ENCODE measurements at places on chromosomes 6 and 20.

DNA sequence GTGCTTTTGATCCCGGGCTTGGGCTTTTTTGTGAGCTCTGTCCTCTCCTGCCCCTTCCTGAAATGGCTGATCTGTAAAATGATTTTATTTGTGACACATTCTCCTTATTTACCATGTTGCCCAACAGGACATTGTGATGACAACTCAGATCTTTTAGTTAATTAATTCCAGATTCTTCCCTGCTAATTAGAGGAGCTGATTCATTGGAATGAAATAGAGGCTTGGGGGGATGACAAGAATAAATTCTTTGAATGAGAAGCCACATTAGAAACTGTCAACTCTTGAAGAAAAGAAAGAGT lies 26.1 kb upstream of the GABRR1 start:
- DNase-seq = no peak

DNA sequence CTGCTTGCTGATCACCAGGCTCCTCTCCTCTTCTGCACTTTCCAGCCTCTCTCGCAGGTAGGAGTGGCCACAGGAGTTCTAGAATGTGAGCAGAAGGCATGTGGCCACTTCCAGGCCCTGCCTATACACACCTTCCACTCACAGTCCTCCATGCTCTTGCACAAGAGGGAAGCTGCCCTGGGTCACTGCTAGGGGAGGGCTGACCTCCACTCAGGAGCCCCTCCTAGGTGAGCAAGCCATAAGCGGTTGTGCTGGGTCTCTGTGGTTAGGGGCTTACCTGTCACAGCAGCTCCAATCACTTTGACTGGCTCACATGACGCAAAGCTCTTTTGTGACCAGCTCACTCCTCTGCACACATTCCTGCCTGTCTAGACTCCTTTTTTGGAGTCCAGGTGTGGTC lies 68.2 kb downstream of the TMEM242 start:
- no peak for DNase-seq

DNA sequence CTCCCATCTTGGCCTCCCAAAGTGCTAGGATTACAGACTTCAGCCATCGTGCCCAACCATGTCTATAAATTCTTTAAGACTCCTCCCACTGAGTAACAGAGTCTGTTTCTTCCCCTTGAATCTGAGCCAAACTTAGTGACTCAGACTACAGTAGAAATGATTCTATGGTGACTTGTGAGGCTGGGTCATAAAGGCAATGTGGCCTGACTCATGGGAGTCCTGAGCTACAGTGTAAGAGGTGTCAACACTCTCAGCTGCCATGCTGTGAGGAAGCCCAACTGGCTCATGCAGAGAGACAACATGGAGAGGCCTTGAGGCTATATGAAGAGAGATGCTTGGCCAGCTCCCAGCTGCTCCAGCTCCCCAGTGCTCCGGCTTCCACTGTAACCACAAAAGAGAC lies 5.2 kb upstream of the NRSN2 start:
- no peak for DNase-seq

GRCh38 chr6:165988302-165988756 lies 179.3 kb downstream of the TBXT start:
- no peak for DNase-seq

- no peak for DNase-seq
Observed at GRCh38 chr20:63162206-63162795, 53.6 kb downstream of the YTHDF1 start.

GRCh38 chr6:138393871-138394783 lies 9.9 kb upstream of the HEBP2 start:
- DNase-seq = no peak

DNA sequence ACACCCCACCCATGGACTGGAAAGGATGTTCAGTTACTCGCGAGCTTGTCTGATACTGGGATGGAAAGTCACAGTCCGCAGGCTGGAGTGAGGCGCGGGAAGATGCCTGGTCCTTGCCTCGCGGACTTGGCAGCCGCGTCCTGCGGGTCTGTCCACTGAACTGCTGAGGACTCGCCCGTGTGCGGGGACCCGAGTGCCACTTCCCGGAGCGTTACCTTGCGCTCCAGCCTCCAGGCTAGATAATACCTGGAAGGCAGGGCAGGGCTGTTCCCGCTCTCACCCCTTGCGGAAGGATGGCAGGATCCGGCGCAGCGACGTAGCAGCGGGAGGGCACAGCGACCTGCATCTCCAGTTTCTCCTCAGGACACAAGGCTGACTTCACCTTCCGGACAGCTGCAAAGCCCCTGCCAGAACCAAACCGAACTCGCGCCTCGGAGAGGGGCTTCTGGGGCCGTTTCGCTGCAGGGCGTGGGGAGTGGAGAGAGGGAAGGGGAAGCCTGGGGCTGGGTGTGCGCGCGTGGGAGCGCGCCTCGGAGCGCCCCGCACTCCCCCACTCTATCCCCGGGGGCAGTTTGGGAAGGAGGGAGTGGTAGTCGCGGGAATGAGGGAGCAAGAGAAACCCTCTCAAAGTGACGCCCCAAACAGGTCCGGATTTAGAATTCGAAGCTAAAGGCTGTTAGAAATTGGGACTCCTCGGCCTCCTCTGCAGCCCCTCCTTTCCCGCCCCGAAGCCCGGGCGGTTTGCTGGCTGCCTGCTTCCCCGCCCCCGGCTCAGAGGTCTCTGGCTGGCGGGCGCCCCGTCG lies at the start of gene KCNQ5:
Gene KCNQ5, plus strand, starts transcription at position 774 of the 803 bp plus-strand sequence.
- no peak for DNase-seq

- no peak for DNase-seq
Observed at GRCh38 chr20:19937651-19938420, 79.3 kb upstream of the NAA20 start.

DNA sequence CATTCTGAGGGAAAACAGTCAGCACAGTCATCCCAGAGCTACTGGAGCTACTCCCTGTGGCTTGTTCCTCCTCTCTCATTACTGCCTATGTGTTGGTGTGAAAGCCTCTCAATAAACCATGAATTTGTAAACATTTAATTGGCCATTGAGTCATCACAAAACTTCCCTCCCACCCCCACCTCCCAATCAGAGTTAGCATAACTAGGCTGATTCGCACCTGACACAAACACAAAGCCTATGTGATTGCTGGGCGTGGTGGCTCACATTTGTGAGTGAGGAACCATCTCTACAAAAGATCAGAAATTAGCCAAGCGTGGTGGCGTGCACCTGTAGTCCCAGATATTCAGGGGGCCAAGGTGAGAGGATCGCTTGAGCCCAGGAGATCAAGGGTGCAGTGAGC lies 17.1 kb upstream of the SNTA1 start:
- DNase-seq = no peak

GRCh38 chr20:34680586-34681175 lies 3.8 kb upstream of the PIGU start:
- DNase-seq = no peak

DNA sequence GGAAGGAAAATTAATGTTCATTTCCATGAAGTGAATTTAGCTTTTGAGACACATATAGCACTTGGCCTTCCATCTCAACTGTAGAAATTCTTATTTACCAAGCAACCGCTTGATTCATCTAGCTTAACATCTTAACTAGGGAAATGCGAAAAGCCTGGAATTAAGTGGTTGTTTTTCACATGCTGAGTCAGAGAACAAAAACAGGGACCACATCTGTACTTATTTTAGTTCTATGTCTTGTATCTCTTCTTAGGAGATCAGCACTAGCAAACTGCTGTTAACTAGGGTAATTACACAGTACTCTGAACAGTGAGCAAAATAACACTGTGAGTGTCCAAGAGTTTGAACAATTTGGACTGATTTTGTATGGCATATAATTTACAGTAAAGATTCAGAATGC lies 590.9 kb upstream of the NRSN1 start:
- no peak for DNase-seq

GRCh38 chr6:18036781-18037180 lies 49.3 kb upstream of the KIF13A start:
- no peak for DNase-seq

DNA sequence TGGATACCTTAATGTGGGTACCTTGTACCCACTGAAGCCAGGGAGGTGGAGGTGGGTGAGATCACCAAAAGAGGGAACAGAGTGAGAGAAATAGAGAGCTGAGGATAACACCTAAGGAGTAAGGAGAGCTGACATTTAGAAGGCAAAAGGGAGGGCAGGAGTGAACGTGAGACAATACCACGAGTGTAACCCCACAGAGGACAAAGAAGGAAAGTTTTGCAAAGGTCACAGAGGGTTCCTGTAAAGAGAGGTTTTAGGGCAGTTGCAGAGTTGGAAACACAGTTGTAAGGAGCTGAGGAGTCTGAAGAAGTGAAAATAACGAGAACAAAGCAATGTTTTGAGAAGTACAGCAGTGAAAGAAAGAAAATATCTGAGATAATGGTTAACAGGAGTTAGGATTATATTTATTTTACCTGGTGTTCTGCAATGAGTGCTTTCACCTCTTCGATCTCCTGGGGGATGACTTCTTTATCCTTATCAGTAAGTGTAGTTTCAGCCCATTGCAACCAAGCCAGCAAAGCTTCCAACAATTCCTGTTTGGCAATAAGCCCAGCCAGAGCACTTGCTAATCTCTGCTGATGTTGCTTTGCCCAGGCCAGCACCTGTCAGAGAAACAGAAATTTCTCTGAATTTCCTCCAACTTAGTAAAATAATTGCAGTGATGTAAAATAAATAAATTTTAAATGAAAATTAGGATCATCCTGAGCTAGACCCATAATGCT lies 166.8 kb downstream of the DST start:
- DNase-seq = no peak

GRCh38 chr6:4637691-4638433 lies 138.3 kb upstream of the CDYL start:
- DNase-seq = no peak

- DNase-seq = no peak
Observed at GRCh38 chr6:170221753-170222400, 69.0 kb downstream of the DLL1 start.

DNA sequence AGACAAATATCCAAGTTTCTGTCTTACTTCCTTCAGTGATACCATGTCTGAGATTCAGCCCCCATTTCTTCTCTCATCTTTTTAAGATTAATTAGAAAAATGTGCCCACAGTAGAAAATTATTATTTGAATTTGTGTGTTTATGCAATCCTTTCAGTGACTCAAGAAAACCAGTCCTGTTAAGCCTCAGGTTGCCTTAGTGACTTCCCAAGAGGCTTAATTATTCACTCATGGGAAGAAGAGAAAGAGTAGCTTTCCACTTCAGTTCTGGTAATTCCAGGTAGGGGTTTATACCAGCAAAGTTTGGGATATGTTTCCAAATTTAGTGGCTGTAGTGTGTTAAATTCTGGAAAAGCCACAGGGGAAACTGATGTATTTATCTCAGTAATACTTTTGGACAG lies 149.1 kb downstream of the RIMS1 start:
- DNase-seq = no peak

DNA sequence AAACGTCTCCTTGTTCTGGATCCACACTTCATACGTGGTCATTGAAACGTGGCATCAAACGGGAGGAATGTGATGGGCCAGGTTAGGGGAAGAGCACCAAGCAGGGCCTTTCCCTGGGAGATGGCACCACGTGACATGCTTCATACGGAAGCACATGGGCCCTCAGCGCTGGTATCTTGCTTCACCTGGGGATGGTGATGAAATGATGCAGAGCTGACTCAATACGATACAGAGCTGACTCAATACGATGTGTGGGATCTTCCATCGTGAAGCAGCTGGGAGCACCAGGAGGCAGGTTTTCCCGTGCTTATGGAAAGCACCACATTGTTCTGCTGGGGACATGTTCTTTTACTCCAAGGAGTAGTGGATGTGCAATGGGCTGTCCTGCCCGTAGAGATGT lies 22.5 kb upstream of the TAGAP start:
- DNase-seq = no peak

- DNase-seq = no peak
Observed at GRCh38 chr6:56364827-56365339, 117.5 kb upstream of the COL21A1 start.

DNA sequence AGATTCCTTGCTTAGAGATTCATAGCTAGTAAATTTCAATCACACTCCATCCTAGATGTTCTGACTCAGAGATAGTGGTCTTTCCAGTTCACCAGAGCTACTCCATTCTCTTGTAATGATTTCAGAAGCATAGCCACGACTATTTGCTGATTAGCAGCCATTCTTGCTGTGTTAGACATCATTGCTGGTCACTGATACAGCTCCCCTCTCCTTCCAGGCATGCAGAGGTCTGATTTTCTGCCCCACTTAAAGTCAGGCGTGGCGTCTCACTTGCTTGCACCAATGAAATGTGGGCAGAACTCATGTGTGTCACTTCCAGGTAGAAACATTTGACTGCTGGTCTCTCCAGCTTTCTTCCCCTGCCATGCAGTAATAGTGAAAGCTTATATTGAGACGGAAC lies 168.9 kb upstream of the JARID2 start:
- no peak for DNase-seq

- no peak for DNase-seq
Observed at GRCh38 chr6:54244430-54244829, 63.8 kb upstream of the TINAG start.

GRCh38 chr6:117514655-117515054 lies 32.2 kb downstream of the DCBLD1 start:
- no peak for DNase-seq

DNA sequence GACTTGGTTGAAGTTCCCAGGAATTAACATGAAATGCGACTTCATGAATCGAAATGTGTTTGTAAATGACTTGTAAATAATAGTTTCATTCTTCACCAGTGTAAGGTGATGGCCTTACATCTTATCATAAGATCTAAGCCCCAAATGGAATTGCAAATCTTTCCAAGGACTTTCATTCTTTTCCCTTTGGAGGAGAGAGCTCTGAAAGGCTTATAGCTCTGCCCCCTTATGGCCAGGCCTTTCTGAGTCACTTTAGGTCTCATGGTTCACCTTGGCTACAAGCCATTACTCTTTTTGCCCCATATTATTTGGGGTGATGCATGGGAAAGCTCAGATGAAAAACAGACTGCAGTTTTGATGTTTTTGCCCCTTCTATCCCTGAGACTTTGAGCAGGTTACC lies 209.1 kb upstream of the BMP2 start:
- no peak for DNase-seq

DNA sequence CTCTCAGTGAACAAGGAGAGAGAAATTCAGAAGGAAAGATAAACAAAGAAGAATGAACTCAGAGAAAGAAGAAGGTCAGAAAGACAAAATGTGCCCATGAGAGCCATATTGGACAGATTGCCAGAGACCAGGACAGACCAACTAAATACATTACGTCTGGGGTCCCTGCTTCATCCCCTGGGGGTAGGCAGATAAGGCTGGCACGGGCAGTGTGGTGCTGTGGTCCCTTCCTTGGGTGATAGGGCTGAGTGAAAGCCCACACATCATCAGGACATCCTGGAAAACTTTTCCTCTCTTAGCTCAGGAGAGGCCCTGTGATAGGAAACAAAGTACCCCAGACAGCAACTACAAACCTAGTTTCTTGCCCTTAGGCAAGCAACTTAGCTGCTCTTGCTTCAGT lies 13.2 kb upstream of the ARMC12 start:
- DNase-seq = no peak

- DNase-seq = no peak
Observed at GRCh38 chr6:74075896-74076295, 379.9 kb downstream of the CD109 start.

DNA sequence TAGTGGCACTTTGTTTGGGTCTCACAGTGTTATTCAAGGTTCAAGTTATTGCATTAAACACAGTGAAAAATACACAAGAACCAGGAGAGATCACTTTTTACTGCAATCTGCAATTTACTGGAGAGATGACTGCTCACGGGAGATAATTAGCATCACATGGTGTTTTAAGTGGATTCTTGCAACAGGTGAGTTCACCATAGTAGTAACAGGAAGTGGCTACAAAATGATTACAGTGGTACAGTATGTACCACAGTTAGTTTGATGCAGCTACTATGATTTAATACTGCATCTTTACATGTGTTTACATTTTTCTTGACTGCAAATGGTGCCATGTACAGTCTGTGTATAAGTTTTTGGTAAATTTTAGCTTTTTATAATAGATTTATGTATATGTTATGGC lies 96.5 kb upstream of the SCP2D1 start:
- no peak for DNase-seq
